ENCODE measurements at places on chromosomes 16 and 17.

DNA sequence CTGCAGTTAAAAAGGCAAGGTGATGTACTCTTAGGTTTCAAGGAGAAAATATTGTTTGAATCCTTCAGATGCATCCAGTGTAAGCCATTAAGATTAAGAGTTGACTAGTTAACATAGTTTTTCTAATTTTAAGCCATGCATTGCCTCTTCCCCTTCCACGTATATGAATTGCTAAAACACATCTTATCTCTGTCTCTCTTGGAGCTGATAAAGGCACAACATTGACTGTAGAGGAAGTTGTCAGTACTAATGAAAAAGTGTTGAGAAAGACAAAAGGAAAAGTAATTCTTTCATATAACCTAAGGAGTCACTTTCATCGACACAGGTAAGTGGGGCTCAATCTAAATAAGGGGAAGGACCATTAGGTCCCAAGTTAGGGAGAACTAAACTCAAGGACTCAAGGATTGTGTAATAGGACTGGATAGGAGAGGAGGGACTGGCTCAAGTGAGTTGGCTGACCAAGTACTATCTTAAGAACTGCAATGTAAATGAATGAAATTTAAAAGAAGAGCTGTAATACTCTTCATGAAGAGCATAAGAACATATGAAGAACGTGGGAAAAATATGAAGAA lies 55.6 kb downstream of the GRB7 start:
- DNase-seq = no peak

GRCh38 chr16:11621920-11622651 lies 35.4 kb upstream of the LITAF start:
- DNase-seq = no peak

DNA sequence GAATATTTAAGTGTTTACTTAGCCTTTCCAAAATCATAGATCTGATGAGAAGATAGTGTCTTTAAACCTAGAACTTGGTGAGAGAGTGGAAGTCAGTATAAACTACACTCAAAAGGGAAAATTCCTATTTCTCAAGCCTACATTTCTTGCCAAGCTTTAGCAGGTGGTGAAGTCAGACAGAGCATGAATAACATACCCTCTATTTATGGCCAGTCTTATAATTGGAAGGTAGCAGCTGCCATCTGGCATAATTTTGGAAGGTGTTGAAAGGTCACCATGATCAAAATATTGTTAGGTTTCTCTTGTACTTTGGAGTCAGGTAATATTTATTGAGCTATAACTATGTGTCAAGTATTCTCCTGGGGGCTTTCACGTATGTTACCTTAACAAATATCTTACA lies 729.3 kb upstream of the KIF2B start:
- DNase-seq = no peak

GRCh38 chr17:17084317-17084835 lies 42.1 kb downstream of the MPRIP start:
- no peak for DNase-seq

GRCh38 chr17:29682054-29682453 lies 59.3 kb upstream of the CORO6 start:
- no peak for DNase-seq

DNA sequence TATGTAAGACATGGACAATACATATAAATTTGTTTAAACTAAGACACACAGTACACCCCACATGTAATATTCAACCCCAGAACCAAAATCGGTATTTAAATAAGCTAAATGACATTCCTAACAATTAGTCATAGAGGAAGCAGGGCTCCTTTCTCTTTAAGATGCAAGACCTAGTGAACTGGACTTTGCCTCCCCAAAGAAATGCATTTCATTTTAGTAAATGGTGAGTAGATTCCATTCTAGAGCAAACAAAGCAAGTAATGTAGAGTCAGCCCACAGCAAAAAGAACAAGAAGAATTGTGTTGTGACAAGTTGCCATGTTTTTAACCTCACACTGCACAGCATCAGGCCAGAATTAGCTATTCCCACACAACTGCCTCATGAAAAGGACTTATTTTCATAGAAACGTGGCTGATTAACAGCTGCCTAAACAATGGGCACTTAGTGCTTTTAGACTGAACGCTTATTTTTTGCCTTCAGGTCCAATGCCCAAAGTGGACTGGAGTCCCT lies 14.4 kb downstream of the DNAJC7 start:
- DNase-seq = no peak

DNA sequence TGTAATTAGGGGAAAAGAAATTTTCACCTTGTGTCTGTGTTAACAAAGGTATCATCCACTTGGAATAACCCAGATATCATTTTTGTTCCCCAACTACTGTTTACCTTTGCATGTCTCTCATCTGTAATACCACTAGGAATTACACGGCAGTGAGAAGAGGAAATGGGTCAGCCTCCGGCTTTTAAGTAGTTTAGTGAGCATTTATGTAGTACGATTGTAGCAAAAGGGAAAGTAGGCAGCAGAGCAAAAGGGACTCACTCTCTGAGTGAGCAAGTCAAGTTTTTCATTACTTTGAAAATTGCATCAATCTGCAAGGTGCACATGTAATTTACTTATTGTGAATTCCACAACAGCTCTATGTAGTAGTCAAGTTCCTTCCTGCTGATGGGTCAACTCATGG lies 11.2 kb downstream of the PHF12 start:
- DNase-seq = no peak

GRCh38 chr17:66783656-66784381 lies 51.1 kb upstream of the CACNG5 start:
- DNase-seq = no peak

DNA sequence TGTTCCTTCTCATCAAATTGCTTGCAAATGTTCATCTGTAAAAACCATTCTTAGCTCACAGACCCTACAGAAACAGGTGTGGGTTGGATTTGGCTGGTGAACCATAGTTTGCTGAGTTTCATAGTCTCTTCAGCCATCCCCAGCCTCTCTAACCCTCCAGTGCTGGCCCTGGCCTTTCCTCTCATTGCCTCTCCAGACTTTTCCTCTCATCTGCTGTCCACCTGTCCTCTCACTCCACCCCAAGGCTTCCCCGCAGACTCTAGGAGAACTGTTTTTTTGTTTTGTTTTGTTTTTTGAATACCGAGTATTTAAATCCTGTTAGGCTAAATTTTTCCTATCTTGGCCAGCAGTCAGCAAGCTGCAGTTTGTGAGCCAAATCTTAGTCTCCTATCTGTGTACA lies 41.1 kb downstream of the MEOX1 start:
- no peak for DNase-seq

DNA sequence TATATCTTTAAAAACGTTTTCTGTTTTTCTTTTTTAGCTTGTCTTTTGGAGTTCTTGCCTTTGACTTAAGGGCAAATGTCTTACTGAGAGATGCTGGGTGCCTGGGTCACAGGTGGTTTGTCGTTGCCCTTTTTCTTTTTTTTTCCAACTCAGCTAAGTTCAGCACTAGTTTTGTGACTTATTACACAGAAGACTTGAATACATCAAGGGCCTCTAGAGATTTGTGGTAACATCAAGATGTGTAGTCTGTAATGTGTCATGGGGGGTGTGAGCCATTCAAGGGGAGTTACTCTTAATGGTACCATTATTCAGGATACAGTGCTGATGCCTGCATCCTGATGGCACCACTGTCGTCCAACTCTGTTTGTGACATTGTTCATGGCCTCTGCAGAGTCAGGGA lies 95.1 kb downstream of the PRKCA start:
- no peak for DNase-seq

DNA sequence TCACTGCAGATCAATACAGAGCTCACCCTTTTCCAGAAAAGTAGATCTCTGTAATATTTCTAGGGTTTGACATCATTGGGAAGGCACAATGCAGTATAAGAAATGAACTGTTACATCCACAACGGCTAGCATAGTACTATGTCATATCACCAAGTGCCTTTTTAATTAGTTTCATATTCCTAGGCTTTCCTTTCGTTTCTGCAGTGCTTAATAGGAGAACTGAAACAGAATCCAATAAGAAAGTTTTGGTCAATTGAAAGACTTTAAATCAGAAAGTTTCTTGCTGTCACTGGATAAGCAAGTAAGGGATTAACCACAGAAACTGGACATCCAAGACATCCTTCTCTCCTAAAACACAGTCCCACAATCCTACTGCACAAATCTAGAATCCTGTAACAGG lies 3.5 kb upstream of the RNF43 start:
- DNase-seq = no peak

DNA sequence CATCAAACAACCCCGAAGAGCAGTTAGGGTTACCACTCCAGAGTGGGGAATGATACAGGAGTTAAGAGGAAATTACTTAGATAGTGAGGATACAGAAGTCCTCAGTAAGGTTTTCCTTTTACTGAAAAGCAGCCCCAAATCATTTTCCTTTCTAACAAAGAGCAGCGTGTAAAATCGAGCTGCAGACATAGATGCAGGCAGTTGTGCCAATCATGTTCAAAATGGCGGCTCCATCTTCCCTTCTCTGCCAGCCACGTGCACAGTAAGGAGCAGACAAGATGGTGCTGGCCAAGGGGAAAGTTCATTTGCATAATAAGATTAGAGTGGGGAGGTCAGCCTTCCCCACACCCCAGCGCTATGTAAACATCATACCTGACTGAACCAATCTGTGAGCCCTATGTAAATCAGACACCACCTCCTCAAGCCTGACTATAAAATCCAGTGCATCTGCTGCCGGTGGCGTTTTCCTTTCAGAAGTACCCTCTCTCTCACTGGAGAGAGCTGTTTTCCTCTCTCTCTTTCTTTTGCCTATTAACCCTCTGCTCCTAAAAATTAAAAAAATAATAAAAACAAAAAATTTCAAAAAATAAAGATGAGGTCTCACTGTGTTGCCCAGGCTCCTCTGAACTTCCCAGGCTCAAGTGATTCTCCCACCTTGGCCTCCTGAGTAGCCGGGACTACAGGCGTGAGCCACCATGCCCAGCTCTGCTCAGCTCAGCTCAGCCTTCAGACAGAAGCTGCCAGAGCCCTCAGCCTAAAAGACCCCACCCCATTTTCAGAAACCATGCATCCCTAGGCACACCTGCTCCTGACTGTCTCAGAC lies 2.6 kb upstream of the SRL start:
- DNase-seq = peak; percentile 20

Data from HFF-Myc (cell line).